ENCODE measurements at places on chromosomes 5 and 9.

DNA sequence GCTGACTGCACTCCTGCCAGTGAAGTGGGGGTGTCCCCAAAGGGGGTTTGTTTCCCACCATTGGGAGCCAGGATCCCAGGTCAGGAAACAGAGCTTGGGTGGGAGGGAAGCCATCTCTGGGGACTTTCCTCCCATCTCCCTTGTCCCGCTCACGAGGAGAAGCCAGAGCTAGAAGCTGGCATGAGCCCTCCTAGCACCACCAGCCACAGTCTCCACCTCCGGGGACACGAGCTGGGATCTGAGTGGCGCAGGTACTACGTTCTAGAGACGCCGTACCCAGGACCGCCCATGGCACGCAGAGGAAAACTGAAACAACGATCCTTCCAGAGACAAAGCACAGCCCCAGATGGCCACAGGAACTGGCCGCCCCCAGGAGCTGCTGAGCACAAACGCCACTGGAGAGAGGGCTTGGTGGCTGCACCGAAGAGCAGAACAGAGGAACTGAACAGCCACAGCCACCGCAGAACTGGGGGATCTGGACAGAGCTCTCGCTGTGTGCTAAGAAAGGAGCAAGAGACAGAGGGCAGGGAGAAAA is 29.8 kb downstream of the ADAMTS2 start:
- no peak for DNase-seq

- no peak for DNase-seq
These were observed 65.4 kb downstream of the CDC42SE2 start for GRCh38 chr5:131329286-131329560.

GRCh38 chr9:136339958-136340310 is 12.6 kb downstream of the GPSM1 start:
- no peak for DNase-seq

GRCh38 chr9:107650321-107650720 is 160.8 kb upstream of the KLF4 start:
- DNase-seq = no peak

DNA sequence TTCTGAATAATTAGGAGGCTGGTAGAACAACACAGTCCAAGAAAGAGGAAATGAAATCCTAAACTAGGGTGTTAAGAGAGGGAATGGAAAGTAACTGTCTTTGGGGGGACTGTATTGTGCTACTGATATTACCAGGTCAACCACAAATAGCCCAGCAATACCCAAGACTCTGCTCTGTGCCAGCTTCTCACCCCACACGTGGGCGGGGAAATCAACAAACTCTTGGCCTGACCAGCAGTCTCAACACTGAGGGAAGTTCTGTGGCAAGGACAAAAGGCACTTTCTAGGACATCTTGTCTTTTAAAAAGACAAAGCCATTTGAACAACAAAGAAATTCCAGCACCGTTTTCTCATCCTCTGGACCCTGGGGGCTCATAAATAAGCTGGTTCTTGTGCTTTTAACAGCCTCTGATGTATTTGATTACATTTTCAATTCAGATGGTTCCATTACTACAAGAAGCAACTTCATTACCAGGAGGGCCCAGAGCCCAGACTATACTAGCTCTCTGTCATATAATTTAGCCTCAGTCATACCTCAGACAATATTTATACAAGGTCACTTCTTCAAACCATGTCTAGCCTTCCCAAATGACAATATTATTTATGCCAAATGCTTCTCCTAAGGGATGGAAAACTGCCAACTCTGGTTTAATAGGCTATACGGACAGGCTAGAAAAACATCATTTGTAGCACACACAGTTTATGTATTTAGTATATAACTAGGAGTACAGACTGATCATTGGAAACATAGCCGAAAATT is 297.8 kb downstream of the CWC27 start:
- no peak for DNase-seq

GRCh38 chr9:136742591-136743391 is at the start of gene LCN10:
TSS of gene LCN10 (minus strand) at chr9:136742940. CDS start at chr9:136742903, 37 bp downstream.
- DNase-seq = no peak
